Caki2 (cell line): ENCODE measurements at places on chromosomes 2 and 18.

DNA sequence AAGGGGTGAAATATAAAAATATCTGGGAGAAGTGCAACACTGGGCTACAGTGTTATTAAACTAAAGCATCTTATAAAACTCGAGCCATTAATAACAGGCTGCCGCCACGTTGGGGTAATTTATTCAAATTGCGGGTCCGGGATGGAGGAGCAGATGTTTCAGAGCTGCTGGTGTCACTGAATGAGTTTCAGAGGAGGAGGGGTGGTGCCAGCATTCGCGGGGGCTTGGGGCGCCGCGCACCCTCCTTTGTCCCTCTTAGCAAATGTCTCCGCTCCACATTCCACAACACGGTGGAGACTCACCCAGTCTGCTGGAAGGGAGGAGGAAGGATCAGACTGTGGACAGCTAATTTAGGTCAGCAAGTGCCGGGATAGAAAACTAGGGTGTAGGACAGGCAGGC is 260.5 kb downstream of the CELF4 start:
- no peak for DNase-seq

- no peak for DNase-seq
These were observed 210.4 kb downstream of the SOCS6 start for GRCh38 chr18:70499218-70499691.

DNA sequence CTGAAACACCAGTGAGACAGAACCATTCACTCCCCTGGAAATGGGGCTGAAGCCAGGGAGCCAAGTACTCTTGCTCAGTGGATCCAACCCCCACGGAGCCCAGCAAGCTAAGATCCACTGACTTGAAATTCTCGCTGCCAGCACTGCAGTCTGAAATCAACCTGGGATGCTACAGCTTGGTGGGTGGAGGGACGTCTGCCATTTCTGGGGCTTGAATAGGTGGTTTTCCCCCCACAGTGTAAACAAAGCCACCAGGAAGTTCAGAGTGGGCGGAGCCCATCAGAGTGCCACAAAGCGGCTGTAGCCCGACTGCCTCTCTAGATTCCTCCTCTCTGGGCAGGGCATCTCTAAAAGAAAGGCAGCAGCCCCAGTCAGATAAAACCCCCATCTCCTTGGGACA is 292.8 kb downstream of the LNPK start:
- DNase-seq: no peak

GRCh38 chr2:97673915-97674283 is 4.4 kb downstream of the C2orf92 start:
- no peak for DNase-seq

GRCh38 chr2:48589170-48589767 is 28.4 kb upstream of the GTF2A1L start:
- peak; percentile 19 for DNase-seq

GRCh38 chr2:219727771-219728429 is 100.5 kb downstream of the SLC4A3 start:
- DNase-seq: no peak

- DNase-seq: no peak
These were observed 755.8 kb upstream of the PIK3C3 start for GRCh38 chr18:41199212-41199611.

DNA sequence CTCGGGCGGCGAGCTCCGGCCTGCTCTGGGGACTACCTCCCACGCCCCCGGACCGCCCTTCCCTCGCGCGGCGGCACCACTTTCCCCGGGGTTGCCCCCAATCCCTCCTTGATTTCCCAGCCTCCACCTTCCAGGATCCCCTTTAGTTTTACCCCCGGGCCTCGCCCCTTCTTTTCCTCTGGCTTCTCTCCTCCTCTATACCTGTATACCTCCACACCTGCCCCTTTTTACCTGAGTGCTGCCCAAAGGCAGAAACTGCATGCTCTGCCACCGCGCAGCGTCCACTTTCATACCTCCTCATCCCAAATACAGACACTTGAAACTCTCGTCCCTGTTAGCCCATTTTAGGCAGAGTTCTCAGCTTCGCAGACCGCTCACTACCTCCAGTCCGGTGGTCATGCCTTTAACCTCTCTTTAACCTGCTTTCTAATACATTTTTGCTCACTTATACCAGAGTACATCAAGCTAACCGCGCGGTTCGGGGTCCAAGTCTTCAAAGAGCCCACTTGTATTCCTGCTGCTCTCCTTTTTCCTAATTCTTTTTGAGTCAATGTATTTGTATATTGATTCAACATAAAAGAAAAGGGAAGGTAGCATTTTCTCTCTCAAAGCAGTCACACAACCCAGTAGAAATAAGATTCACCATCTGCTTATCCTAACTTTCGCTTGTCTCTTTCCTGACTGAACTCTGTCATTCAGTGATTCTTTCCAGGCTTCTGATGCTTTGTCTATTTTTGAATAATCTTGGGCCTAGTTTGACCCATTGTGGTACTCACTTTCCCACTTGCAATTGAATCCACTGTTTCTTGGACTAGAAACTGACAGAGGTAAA is 901 bp downstream of the SPOPL start:
- peak; percentile 19 for DNase-seq
